ENCODE measurements at places on chromosomes 3 and 15.

- DNase-seq = no peak
Observed at GRCh38 chr3:112782491-112782890, 64.2 kb downstream of the CD200R1L start.

GRCh38 chr15:100852630-100853029, 27.0 kb upstream of the ALDH1A3 start:
- DNase-seq = no peak

GRCh38 chr15:70589221-70589620, 174.1 kb downstream of the UACA start:
- DNase-seq = no peak

- no peak for DNase-seq
Observed at GRCh38 chr3:175659670-175660350, 800.7 kb downstream of the NAALADL2 start.

DNA sequence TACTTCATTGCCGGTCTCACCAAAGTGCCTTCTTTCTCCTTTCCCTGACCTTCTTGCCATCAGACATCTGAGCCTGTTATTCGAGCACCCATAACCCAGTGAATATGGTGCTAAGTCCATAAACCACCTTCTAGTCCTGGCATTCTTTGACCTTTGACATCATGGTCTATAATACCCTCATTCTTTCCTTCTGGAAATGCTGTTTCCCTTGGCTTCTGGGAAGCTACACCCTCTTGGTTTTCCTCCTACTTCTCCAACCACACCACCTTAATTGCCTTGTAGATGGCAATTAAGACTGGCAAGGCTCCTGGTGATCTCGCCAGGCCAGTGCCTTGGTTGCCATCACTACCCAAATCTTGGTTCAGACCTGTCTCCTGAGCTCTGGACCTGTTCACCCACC, 56.1 kb upstream of the TRAK1 start:
- DNase-seq = no peak

- no peak for DNase-seq
Observed at GRCh38 chr3:40745381-40746106, 220.8 kb downstream of the ZNF621 start.

- no peak for DNase-seq
Observed at GRCh38 chr3:59567661-59568060, 517.8 kb upstream of the CFAP20DC start.

GRCh38 chr3:153970741-153971347, 150.3 kb upstream of the ARHGEF26 start:
- peak; percentile 32 for DNase-seq

- peak; percentile 32 for DNase-seq
Observed at GRCh38 chr15:41331833-41332193, 578 bp downstream of the OIP5 start.

DNA sequence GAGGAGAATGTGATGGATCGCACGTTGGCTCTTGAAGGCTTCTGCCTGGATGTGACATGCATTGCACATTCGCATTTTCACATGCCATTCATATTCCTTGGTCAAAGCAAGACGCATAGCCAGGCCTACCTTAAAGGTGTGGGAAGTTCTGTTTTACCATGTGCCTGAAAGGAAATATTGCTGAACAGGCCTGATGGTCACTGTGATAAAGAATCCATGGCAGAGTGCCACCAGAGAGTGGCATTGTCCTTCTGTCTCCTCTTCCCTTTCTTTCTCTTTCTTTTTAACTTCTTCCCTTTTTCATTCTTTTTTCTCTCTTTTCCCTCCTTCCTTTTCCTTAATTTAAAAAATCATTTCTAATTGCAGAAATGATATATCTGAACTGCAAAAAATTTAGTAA, 15.9 kb upstream of the MITF start:
- DNase-seq = no peak

DNA sequence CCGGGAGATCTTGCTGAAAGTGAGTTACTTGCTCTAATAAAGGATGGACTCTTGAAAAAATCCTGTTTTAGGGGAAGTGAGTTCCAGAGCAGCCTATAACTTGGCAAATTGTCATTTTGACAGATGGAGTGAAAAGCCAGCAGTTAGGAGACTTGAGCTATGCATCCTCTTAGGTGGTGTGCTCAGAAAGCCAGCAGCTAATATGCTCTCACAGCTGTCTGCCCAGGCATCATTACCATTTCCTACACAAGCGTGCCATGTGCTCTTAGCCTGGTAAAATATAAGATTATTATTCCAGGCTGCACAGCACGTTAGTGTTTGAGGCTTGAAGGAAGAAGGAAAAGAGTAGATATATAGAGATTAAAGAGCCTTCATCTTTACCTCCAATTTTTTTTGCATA, 151.0 kb downstream of the CHL1 start:
- DNase-seq = no peak

GRCh38 chr15:42688301-42688700, 48.6 kb downstream of the CDAN1 start:
- no peak for DNase-seq

DNA sequence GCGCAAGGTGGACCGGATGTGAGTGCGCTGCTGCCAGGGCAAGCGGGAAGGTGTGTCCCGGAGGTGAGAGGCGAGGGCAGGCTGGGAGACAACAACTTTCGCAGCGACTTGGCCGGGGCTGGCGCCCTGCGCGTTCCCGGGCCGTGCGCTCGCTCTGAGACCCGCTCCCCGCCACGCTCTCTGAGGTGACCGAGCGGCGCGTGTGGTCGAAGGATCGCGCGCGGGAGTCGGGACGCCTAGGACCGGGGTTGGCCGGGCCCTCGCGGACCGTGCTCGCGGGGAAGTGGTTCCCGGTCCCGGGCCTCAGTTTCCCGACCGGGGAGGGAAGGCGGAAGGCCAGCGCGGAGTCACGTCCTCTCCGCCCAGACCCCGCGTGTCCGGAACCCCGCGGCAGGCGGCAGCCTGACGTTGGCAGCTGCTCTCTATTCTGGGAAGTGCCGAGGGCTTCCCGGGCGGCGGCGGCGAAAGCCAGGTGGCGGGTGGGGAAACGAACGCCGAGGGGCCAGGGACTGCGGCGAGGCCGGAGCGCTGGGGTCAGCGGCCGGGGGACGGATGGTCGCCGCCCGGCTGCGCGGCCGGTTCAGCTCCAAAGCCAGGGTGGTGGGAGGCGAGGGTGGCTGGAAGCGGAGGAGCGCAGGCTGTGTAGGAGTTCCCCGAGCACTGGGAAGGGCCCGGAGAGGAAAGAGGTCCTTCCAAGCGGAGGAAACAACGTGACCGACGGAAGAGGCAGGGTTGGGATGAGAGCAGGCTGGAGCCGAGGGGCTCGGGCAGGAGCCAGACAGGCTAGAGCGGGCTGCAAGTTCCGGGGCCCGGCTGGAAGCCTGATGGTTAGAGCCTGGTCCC, 1.0 kb upstream of the IGF2BP2 start:
- DNase-seq = no peak

GRCh38 chr3:173019378-173019777, 121.7 kb downstream of the SPATA16 start:
- no peak for DNase-seq

GRCh38 chr15:20353966-20354883, 187.4 kb downstream of the GOLGA6L6 start:
- no peak for DNase-seq

- DNase-seq = no peak
Observed at GRCh38 chr3:37833302-37834186, 28.1 kb upstream of the CTDSPL start.

DNA sequence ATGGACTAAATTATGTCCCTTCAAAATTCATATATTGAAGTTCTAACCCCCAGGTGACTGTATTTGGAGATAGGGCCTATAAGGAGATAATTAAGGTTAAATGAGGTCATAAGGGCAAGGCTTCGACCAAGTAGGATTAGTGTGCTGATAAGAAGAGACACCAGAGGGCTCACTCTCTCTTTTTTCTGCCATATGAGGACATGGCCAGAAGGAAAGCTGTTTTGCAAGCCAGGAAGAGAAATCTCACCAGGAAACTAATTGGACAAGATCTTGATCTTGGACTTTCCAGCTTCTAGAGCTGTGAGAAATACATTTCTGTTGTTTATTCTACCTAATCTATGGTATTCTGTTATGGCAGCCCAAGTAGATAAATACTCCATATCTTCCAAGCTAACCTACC, 503.6 kb upstream of the NAALADL2 start:
- no peak for DNase-seq

- DNase-seq = no peak
Observed at GRCh38 chr3:194035406-194036138, 100.4 kb upstream of the HES1 start.

GRCh38 chr3:55180161-55180560, 252.3 kb upstream of the LRTM1 start:
- no peak for DNase-seq

DNA sequence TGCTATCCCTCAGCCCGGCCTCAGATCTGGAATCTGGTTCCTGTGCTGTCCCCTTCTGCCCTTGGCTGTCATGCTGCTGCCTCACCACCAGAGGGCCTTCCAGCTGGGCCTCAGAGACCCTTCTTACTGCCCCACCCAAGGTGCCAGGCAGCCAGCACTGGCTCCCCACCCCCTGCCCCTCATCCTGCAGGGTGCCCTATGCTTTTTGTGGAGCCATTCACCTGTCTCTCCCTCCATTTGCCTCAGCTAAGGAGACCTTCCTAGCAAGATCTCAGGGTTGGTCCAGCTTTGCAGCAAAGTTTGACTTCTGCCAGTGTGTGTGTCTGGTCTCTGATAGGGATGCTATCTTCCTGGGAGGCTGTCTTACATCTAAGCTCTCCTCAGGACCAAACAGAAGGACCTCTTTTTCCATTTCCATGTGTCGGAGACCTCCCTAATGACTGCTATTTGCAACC, 1.9 kb upstream of the VWA5B2 start:
- no peak for DNase-seq

GRCh38 chr3:123871946-123872345, 12.2 kb downstream of the MYLK start:
- no peak for DNase-seq

GRCh38 chr3:138408751-138409570, 25.5 kb upstream of the ESYT3 start:
- DNase-seq = no peak

DNA sequence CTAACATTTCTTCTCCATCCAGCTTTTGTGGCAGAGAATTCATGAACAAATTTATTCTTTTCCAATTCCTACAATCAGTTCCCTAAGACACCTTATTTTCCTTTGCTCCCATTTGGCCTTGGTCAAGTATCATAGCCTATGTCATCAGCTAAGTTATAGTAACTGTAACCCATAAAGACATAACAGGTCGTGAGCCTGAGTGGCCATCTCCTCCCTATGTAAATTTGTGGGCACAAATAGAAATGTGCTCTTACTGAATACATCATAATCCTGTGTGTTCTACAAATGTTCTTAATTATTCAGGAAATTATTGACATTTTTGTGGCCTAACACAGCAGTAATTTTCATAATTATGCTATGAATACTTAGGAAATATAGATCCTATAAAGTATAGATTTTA, 108.9 kb upstream of the ZNF717 start:
- no peak for DNase-seq

Data from putamen (tissue), 1 donor.